Renal cortical epithelial cell (primary cell): ENCODE measurements at places on chromosomes 3 and 15. TPM values are rescaled to one million over a fixed set of nuclear protein-coding genes. Genes with fewer than 3 reads are reported as not detected.

Gene SCAMP2
- total RNA-seq: 19.4 and 64.5 TPM in 2 replicates

Gene GOLGA8T
- total RNA-seq: 0.30 TPM in 1 of 2 replicates, not detected in the other

Gene GPR27
- 4.0 and 6.2 TPM in 2 replicates for total RNA-seq

GRCh38 chr15:72509484-72509883, 35.4 kb downstream of the ARIH1 start:
- no peak for DNase-seq

GRCh38 chr15:100601617-100602063, 344 bp downstream of the LINS1 start:
- DNase-seq: no peak

GRCh38 chr3:108488631-108489030, 21.8 kb downstream of the MYH15 start:
- DNase-seq: no peak

DNA sequence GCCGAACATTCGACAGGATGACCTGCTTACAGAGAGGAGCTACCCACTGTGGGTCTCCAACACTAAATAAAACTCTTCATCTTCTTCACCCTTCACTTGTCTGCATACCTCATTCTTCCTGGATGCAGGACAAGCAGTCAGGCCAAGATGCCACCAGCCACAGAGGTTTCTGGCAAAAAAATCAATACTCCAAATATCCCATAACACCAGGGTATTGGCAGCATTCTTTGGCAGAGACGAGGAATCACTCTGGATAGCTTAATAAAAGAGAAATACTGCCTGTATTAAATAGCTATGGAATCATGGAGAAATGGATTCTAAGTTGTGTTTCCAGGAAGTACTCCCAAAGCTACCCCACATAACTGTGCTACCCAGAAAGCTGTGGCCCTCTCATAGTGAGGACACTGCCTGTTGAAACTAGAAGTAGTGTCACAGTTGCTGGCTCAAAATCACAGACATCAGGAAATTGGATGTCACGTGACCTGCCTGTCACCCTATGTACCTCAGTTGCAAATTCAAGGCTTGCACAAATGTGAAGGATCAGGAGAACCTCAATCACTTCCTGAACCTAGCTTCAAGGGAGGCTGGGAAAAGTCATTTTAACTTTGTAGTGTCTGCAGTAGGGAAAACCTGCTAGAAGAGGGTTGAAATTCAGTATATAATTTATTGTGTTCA, 11.0 kb upstream of the LRRC31 start:
- DNase-seq: no peak

- DNase-seq: no peak
Observed at GRCh38 chr3:4813909-4814304, 165.3 kb upstream of the BHLHE40 start.

GRCh38 chr3:179149406-179149867, 1.3 kb downstream of the PIK3CA start:
- peak; percentile 41 for DNase-seq

DNA sequence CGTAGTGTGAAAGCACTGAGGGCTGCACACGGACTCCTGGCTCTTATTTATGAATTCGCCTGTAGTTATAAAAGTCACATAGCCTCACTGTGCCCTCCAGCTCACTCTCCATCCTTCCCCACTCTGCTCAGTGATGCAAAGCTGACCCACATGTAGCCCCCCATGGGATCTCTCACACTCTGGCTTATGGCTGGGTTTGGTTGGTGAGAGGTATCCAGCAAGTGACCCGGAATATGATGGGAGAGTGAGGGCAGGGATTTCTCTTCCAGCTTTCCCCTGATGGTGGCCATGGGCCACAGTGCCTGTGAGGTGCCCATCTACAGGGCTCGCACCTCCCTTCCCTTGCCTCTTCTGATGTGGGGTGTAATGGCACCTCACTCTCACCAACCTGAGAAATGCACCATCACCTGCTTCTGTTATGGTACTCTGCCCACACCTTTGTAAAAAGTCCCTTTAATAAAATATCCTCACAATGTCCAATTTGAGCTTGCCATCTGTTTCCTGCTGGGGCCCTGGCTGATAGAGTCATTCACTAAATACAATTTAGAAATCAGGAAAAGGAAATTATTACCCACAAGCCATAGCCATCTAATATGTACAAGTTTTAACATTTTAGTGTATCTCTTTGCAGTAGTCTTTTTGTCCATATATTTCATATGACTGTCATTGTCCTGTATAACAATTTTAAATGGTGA, 93.6 kb downstream of the SCN11A start:
- no peak for DNase-seq

GRCh38 chr15:59936741-59937140, 67.4 kb upstream of the FOXB1 start:
- no peak for DNase-seq

DNA sequence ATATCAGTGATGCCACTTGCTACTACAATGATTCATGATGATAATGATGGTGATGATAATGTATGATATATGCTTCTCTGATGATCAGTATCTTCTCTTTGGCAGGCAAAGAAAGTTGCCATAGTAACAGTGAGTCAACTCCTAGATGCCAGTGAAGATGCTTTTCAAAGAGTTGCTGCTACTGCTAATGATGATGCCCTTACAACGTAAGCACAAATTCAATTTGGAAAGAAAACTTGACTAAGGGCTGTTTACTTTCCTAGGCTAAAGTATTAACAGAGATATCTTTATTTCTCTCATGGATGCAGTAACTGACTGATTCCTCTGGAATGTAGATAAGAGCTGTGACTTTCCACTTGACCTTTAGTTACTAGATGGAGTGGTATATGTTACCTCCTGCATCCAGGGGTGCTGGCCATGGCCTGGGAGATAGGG, 27.8 kb downstream of the ADGRG7 start:
- no peak for DNase-seq

GRCh38 chr3:31184261-31185061, 290.0 kb upstream of the GADL1 start:
- DNase-seq: peak; percentile 14

DNA sequence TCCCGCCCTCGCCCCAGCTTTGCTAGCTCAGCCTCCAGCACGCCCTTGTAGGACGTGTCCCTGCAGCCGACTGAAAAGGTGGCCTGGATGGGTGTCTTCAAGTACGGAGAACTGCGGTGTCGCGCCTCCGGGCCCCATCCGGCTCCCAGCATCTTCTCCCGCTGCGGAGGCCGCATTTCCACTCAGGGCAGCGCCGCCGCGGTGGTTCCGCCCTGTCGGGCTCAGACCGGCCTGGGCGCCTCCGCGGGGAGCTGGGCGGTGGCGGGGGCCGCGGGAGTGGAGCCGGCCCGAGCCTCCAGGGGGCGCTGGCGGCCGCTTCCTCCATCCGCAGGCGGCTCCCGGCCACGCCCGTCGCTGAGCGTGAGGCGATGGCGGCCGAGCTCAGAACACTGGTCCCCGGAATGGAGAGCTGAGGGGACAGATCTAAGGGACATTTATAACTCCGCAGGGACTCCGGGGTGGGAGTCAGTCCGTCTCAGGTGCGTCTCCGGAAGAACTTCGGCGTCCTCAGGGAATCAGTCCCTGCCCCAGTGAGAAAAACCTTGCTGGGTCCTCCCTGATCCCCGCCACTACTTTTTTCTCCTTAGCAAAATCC, 13.6 kb upstream of the SMCO1 start:
- no peak for DNase-seq

- no peak for DNase-seq
Observed at GRCh38 chr15:27527490-27528067, 556.6 kb downstream of the GABRG3 start.

- DNase-seq: no peak
Observed at GRCh38 chr3:60770532-60770931, 480.7 kb downstream of the FHIT start.

DNA sequence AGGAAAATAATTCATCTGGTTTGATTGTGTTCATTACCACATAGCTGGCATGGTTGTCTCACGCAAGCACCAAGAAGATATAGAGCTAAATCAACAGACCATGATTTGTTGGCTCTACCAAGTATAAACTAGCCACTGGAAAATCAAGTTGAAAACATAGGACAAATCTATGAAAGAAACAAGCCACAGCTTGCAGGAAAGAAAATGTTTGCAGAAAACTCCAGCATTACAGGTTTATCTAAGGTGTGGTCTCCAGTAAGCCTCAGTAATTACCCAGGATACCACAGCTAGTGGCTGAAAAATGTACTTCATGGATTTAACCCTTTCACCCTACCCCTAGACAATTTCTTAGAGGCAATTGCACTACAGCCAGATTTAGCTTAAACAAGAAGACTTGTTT, 340.6 kb downstream of the SOX2 start:
- DNase-seq: peak; percentile 30
